ENCODE measurements at places on chromosomes 7 and 10. TPM values are rescaled to one million over a fixed set of nuclear protein-coding genes. Genes with fewer than 3 reads are reported as not detected.

Gene CCDC3
- total RNA-seq: 56.8 TPM

Gene POU6F2
- total RNA-seq: 2.9 TPM

Gene INA
- total RNA-seq: 1.4 TPM

Gene PPP1R9A
- 10.4 TPM for total RNA-seq

Gene MMP21
- not detected for total RNA-seq

Gene AMZ1
- 2.4 TPM for total RNA-seq

Gene INHBA
- total RNA-seq: 172 TPM

Gene PRSS1
- 2.4 TPM for total RNA-seq

Gene ASB10
- not detected for total RNA-seq

DNA sequence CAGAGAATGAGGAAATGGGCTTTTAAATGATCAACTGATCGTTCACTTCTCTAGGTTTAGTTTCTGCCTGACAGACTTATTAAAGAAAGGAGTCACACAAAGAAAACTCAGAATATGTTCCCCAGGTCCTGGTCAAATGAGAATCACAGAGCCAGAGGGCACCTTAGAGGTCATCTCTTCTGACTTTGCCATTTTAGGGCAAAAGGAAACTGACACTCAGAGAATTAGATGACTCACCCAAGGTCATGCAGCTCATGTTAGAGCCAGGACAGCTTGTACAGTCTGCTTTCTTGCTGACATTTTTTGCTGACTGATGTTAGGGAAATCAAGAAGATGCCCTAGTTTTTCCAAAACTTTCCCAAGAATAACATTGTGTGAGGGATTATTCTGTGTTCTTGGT lies 312.7 kb upstream of the SP8 start:
- DNase-seq: no peak

GRCh38 chr7:74000489-74001149 lies 27.4 kb upstream of the ELN start:
- no peak for DNase-seq

DNA sequence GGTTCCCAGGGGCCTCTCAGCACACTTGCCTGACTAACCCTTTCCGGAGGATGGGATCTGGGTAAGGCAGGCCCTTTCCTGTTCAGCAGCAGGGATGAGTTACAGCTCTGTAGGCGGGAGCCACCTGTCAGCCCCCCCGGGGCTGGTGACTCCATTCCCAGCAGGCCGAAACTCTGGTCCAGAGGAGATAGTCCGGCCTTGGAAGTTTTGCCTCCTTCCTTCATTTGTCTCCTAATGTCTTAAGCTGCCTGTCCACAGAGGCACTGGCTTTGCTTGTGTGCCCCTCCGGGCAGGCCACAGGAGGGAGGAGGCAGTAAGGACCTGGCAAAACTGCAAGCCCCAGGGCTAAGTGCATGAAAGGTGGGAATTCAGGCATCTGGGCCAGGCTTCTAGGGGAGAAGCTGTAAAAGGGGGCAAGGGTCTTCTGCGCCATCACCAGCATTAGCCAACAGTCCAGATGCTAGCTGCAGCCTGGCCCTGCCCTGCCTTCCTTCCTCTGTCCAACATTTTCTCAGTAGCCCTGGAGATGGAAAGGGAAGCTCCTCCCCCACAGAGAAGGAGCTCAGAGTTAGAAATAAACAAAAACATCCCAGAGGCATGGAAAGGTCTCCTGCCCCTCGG lies 1.2 kb downstream of the ADIRF start:
- no peak for DNase-seq

- DNase-seq: peak; percentile 69
Measured at GRCh38 chr7:29102558-29103151, 43.7 kb downstream of the CPVL start.

DNA sequence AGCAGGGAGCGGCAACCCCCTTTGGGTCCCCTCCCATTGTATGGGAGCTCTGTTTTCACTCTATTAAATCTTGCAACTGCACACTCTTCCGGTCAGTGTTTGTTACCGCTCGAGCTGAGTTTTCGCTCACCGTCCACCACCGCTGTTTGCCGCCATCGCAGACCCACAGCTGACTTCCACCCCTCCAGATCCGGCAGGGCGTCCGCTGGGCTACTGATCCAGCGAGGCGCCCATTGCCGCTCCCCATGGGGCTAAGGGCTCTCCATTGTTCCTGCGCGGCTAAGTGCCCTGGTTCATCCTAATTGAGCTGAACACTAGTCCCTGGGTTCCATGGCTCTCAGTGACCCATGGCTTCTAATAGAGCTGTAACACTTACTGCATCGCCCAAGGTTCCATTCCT lies 115.6 kb upstream of the AUTS2 start:
- DNase-seq: no peak

GRCh38 chr7:79820387-79820786 lies 314.2 kb upstream of the GNAI1 start:
- DNase-seq: peak; percentile 86

DNA sequence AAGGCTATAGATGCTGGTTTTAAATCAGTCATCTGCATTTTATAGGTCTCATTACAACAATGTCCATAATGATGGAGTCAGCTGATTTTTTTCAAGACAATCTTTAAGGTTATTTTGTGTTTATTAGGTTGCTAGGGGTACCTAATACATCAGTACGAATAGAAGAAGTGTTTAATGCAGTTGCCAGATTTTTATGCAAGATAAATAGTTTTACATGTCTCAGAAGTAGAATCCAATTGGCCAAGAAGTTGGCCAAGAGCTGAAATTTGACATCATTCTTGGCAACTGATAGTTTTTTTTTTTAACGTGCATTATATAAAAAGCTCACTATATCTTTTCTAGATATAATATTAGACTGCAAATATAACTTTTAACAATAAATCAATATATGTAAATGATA lies 208.5 kb downstream of the TRIL start:
- DNase-seq: no peak

- DNase-seq: no peak
Measured at GRCh38 chr10:120458432-120458831, 1.4 kb downstream of the PLPP4 start.

- peak; percentile 68 for DNase-seq
Measured at GRCh38 chr7:99120501-99120900, 23.4 kb downstream of the SMURF1 start.

DNA sequence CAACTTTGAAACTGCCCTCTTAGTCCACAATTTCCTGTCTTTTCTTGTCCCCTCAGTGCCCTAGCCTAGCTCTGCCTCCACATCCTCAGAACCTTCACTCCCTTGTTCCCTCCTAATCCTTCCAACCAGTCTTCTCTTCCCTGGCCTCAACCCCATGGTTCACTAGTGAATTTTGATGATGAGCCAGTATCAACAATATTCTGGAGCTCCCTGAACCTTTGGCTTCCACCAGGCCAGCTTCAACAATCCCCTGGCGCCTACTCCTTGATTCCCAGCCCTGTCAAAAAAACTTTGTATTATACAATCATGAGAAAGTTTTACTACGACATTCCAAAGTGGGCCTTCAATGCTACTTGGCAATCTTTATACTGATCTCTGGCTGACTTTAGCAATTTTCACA lies 116.5 kb downstream of the LMBR1 start:
- no peak for DNase-seq

GRCh38 chr7:70520611-70521010 lies 611.3 kb upstream of the GALNT17 start:
- DNase-seq: no peak

DNA sequence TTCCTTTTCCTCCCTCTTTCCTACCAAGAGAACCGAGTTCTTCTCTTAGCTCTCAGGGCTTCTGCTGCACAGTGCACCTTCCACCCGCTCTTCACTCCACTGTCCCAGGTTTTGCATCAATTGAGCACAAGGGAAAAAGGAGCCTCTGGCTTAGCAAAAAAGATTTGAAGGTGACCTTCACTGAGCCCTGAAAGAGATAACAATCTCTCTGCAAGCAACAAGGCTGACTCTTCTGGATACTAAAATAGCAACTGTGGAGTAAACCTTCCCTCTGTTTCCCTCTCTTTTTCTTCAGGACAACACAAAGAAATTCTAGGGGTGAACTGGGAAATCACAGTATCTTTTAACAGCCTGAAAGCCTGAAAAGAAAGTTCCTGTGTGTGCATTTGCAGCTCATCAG lies 354.7 kb upstream of the PODXL start:
- no peak for DNase-seq

DNA sequence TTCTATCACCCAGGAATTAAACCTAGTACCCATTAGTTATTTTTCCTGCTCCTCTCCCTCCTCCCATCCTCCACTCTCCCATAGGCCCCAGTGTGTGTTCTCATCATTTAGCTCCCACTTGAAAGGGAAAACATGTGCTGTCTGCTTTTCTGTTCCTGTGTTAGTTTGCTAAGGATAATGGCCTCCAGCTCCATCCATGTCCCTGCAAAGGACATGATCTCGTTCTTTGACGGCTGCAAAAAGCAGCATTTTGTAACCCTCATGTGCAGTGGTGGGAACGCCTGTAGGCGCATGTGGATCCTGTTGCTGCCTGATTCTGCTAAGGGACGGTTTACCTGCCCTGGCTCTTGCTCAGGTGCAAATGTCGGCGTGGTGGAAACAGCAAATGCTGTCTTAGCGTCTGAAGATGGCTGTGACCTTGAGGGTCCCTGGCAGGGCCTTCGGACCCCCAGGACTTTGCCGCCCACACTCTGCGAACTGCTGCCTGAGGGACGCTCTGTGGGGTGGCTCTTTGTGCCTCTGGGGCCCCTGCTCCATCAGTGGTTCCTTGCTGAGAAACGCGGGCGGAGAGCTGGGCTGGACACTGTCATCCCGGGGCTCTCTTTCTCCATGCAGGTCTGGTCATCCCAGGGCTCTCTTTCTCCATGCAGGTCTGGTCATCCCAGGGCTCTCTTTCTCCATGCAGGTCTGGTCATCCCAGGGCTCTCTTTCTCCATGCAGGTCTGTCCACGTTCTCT lies 5.6 kb upstream of the MTG1 start:
- DNase-seq: no peak

DNA sequence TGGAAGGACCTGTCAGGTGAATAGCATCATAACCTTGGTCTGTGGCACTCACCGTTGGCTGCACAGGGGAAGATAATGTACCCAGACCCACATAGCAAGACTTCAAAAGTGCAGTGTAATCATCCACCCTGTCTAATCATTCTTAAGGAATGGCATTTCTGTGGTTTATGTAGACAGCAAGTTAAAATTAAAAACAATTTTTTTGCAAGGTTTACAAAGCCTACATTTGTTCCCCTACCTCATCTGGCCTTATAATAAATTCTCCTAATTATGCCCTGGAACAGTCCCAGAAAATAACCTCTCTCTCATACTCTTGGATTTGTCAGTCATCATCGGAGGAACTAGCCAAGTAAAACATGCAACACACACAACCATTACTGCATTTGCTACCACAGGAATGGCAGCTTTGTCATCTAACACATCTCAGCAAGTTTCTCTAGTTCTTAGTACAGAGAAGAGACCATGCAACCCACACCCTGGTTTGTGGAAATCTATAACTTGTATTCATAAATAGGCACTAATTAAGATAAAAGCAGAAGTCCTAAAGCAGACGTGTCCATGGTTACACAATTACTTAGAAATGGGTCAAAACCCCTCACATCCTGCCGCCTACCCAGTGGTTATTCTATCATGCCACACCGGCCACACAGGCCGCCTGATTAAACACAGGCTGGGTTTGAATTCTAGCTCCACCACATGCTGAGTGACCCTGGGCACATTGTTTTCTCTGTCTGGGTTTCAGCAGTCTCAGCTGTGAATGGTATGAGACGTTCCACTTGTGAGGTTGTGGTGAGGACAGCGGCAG lies 19.1 kb downstream of the ABLIM1 start:
- no peak for DNase-seq

GRCh38 chr10:68284062-68285001 lies 47.5 kb upstream of the HNRNPH3 start:
- no peak for DNase-seq

DNA sequence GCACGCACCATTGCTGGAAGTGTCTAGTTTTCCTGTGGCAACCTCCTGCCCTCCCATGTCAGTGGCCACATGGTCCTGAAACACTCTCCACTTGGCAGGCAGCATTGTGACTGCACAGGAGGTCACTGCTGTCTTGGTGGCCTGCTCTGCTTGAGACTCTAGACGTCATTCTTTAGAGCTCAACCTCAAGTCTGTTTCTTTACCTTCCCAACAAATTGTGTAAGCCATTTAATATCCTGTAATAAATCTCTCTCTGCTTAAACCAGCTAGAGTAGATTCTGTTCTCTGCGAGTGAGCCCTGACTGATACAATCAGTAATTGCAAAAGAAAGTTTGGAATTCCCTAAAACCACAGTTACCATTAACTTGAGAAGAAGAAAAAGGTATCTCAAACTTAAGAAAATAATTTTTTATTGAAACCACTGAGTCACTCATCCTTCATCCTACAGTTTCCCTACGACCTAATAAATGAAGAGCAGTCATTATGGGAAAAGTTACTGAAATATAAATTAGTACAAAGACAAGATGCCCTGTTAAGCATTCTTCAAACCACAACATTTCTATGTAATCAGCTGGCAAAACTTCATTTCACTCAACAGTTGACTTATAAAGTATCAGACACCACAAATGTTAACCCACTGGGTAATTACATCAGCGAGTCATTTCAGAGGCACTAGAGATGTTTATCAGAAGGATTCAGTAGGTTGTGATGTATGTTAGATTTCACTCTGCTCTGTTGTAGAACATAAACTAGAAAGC lies 18.0 kb downstream of the SLC25A13 start:
- no peak for DNase-seq

All from umbilical cord (tissue), 2 donors.